ENCODE measurements at places on chromosomes 2 and 18.

GRCh38 chr2:164091673-164092072 is 355.9 kb upstream of the FIGN start:
- DNase-seq = no peak

DNA sequence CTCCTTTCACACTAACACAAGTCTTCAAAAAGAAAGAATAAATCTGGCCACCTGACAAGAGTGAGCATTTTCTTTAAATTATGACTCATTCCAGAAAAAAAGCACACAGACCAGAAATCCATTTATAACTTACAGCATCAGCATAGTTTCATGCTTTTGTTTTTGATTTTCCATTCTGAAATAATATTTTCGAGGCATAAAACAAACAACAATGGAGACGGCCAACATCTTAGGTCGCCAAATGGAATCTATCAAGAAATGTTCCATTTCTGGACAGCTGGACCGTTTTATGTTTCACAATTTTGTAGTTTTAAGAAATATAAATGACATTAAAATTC is 165.4 kb upstream of the ZFP36L2 start:
- DNase-seq = no peak

DNA sequence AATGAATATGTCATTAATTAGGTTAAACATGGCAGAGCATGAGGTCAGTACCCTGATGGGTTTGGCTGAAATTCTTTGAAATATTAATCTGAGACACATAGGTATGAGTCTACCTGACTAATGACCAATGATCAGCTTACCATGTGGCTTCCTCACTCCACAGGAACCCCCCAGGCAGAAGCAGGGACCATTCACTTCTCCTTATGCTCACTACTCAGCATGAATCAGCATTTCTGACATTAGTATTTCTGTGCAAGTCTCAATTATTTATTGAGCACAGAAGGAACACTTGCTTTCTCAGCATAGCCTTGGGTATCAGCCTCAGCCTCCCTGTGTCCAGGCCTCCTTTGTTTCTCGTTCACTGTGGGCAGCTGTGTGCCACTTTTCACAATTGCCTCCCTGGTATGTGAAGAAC is 9.3 kb upstream of the KCNE4 start:
- DNase-seq = peak; percentile 4

DNA sequence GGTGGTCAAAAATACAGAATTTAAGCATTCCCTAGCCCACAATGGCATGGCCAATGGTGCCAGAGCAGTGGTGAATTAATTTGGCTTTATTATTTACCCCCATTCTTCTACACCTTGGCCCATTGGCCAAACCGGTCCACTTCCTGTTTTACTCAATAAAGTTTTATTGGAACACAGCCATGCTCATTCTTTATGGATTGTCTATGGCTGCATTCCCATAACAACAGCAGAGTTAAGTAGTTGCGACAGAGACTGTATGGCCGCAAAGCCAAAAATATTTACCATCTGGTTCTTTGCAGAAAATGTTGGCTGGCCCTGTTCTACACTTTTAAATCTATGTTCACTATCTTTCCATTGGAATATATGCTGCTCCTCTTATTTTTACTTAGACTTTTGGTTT is 130.3 kb upstream of the CCDC68 start:
- no peak for DNase-seq

GRCh38 chr2:241950413-241951315 is 81.1 kb downstream of the RTP5 start:
- peak; percentile 69 for DNase-seq

Data from NCI-H1417 (cell line).